ENCODE measurements at places on chromosomes 7 and 10.

GRCh38 chr7:25694699-25695098 lies 457.3 kb upstream of the NFE2L3 start:
- DNase-seq = no peak

GRCh38 chr10:67606572-67606971 lies 89.4 kb downstream of the CTNNA3 start:
- no peak for DNase-seq

DNA sequence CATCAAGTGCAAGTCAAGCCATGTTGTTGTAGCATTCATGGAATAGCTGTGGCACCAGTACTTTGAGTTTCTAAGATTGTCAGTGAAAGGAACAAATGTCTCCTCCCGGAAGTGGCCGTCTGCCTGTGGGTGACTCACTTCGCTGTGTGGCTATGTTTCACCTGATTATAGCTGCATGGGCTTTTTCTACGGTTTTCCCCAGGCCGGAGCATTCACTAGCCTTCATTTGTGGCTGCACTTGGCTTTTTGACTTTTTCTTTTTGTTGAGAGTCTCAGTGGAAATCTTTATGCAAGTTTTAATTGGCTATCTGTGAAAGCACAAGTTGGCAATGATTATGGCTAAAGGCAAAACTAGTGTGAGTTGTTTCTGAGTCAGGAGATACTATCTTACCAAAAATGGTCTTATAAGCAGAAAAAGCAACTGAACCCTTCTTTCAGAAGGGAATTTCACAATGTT lies 35.0 kb downstream of the SRI start:
- peak; percentile 65 for DNase-seq

- DNase-seq = no peak
Measured at GRCh38 chr7:143885951-143886350, 16.0 kb downstream of the TCAF1 start.

DNA sequence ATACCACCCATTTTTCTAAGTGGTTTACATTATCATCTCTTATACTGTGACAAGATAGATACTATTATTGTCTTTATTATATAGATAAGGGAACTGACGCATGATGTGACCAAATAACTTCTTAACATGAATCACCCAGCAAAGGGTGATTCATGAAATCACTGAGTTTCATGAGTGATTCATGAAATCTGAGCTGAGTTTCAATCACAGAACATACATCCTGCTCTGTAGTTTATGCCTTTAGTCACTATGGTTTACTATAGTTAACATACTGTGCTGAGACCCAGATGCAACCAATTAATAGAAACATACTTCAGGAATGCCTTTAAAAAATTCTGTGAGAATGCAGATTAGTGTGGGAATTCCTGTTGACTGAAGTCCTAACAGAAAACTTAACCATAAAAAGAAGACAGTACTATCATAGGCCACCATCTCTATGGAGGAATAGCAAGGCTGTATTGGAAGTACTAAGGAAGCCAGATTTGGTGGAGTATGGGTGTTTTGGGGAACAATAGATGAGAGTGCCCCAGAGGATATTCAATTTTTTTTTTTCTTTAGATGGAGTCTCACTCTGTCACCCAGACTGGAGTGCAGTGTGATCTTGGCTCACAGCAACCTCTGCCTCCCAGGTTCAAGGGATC lies 43.1 kb upstream of the SEMA3A start:
- no peak for DNase-seq

DNA sequence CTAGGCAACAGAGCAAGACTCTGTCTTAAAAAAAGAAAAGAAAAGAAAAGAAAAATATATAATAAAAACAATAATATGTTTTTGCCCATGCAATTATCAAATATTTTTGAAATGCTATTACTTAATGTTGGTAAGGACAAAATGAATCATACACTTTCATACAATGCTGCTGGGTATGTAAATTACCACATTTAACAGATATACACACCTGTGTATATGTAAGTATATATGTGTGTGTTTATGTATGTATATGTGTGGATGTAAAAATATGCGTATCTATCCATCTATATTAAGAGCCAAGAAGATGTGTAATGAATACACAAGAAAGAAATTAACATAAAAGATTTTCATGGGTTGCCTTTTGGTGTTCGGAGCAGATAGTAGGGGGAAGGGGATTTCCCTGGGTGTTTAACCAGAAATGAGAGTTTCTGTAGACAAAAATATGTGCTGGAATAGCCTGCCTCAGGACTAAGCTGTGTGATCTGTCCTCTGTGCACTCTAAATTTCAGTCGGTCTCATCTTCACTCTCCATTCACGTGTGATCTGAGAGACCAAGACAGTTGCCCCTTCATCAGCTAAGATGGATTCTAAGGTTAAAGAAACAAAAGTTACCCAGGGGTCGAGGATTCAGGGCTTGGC lies 61.2 kb downstream of the PRKCQ start:
- DNase-seq = no peak

All from ascending aorta (tissue), 2 donors.